LNCaP clone FGC (cell line): ENCODE measurements at places on chromosomes 11 and 22.

DNA sequence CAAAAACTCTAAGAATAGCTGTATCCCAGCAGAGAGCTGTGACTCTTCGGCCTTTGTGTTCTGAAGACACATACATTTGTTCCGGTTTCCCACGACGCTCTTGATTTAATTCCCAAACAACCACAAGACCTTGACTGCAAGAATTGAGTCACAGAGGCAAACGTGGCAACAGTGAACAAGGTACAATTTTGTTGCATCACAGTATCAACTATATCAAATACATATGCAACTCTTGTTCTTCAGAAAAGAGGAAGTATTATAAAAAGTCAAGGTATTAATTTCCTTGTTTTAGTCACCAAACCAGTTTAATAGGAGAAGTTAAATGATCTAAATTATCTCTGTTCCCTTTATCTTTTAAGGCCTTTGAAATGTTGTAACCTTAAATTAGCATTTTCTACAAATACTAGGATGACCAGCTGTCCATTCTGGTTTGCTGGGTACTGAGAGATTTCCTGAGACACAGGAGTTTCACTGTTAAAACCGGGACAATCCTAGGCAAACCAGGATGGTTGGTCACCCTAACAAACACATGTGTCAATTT is 11.1 kb downstream of the HPS5 start:
- no peak for DNase-seq

DNA sequence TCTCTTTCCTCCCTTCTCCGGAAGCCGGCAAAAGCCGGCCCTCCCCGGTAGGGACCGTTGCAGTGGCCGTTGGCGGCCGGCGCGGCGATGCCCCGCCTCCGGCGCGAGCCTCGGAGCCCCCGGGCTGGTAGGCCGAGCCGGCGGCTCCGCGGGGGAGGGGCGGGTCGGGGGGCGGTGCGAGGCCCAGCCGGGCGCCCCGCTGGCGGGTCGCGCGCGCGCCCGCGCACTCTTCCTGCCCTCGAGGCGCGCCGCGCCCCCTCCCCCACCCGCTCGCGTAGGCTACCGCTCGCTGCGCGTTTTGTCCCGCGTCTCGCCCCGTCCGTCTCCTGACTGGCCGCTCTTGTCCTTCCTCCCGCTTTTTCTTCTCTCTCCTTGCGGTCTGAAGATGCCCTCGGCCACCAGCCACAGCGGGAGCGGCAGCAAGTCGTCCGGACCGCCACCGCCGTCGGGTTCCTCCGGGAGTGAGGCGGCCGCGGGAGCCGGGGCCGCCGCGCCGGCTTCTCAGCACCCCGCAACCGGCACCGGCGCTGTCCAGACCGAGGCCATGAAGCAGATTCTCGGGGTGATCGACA is 591 bp downstream of the CAPRIN1 start:
- peak; percentile 50 for DNase-seq

DNA sequence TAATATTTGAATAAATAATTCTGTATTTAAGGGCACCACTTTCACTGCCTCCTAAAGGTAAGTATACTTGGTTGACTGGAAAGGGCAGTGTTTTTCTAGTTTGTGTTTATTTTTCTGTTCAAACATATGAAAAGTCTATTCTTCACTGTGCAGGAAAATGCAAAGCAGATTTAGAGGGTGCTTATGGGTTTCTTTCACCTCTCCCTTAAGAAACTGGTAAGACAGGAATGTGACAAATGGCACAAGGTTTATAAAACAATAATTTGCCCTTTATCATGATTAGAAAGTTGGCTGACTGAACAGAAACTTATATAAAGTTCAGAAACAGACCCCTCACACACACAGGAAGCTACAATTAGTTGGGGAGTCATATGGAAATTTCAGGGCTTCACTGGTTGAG is 60.6 kb downstream of the PLEKHA7 start:
- no peak for DNase-seq

GRCh38 chr22:48223488-48224190 is 1461.2 kb downstream of the TBC1D22A start:
- peak; percentile 50 for DNase-seq

GRCh38 chr11:73286240-73286810 is 14.2 kb downstream of the P2RY6 start:
- DNase-seq: no peak

- no peak for DNase-seq
Measured at GRCh38 chr22:21055880-21056319, 10.2 kb downstream of the LRRC74B start.

DNA sequence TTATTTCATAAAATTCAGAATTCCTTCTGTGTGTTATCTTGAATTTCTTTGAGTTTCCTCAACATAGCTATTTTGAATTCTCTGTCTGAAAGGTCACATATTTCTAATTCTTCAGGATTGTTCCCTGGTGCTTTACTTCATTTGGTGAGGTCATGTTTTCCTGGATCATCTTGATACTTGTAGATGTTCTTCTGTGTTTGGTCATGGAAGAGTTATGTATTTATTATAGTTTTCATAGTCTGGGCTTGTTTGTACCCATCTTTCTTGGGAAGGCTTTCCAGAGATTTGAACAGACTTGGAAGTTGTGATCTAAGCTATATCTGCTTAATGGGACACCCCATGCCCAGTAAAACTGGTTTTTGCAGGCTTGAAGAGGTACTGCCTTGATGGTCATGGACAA is 149.6 kb downstream of the METTL15 start:
- no peak for DNase-seq

GRCh38 chr22:26484360-26484706 is 656 bp downstream of the SRRD start:
- DNase-seq: no peak

GRCh38 chr11:104836691-104837090 is 61.6 kb downstream of the CASP12 start:
- DNase-seq: no peak

DNA sequence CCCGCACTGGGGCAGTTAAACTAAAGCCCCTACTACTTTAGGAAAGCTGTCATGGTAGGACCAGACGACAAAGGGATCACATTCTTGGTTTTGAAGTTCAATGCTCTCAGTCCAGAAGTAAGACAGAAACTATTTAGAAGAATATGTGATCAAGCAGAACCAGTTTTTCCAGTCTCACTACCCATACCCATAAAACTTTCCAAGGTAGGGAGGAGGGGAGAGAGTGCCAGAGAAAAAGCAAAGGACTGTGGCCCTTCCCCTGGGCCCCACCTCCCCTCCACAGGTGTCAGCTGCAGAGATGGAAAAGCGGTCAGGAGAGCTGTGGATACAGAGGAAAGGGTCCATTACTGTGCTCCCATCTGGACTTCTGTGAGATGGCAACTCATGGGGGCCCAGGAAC is 587.1 kb downstream of the SOX6 start:
- DNase-seq: peak; percentile 86

GRCh38 chr11:69352715-69353319 is 58.9 kb downstream of the MYEOV start:
- DNase-seq: no peak

DNA sequence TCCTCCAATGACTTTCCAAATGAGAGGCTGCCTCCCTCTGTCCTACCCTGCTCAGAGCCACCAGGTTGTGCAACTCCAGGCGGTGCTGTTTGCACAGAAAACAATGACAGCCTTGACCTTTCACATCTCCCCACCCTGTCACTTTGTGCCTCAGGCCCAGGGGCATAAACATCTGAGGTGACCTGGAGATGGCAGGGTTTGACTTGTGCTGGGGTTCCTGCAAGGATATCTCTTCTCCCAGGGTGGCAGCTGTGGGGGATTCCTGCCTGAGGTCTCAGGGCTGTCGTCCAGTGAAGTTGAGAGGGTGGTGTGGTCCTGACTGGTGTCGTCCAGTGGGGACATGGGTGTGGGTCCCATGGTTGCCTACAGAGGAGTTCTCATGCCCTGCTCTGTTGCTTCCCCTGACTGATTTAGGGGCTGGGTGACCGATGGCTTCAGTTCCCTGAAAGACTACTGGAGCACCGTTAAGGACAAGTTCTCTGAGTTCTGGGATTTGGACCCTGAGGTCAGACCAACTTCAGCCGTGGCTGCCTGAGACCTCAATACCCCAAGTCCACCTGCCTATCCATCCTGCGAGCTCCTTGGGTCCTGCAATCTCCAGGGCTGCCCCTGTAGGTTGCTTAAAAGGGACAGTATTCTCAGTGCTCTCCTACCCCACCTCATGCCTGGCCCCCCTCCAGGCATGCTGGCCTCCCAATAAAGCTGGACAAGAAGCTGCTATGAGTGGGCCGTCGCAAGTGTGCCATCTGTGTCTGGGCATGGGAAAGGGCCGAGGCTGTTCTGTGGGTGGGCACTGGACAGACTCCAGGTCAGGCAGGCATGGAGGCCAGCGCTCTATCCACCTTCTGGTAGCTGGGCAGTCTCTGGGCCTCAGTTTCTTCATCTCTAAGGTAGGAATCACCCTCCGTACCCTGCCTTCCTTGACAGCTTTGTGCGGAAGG is 2.9 kb downstream of the APOC3 start:
- no peak for DNase-seq

- no peak for DNase-seq
Measured at GRCh38 chr11:17171343-17171742, 36.4 kb downstream of the PIK3C2A start.

GRCh38 chr11:60703374-60703773 is 4.0 kb downstream of the MS4A8 start:
- DNase-seq: no peak

- no peak for DNase-seq
Measured at GRCh38 chr22:43543522-43544288, 131.9 kb downstream of the MPPED1 start.
